ENCODE measurements at places on chromosomes 11 and 22. TPM values are rescaled to one million over a fixed set of nuclear protein-coding genes. Genes with fewer than 3 reads are reported as not detected.

DNA sequence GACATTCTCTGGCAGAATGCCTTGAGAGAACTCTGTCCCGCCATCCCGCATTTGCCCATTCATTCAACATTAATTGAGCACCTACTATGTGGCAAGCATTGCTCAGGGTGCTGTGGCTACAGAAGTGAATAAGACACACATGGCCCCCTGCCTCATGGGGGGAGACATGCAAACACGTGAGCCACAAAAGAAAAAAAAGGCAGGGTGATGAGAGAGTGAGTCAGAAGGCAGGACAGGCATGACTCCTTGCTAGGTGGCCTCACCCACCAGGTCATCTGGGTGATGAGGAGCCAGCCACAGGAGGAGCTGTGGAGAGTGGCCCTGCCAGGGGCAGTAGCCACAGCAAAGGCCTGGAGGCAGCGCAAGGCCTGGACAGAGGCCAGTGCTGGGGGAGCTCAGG lies 4.9 kb downstream of the CHRM4 start:
- peak; percentile 13 for DNase-seq

The AP5B1 gene
- total RNA-seq = 19.6 TPM

DNA sequence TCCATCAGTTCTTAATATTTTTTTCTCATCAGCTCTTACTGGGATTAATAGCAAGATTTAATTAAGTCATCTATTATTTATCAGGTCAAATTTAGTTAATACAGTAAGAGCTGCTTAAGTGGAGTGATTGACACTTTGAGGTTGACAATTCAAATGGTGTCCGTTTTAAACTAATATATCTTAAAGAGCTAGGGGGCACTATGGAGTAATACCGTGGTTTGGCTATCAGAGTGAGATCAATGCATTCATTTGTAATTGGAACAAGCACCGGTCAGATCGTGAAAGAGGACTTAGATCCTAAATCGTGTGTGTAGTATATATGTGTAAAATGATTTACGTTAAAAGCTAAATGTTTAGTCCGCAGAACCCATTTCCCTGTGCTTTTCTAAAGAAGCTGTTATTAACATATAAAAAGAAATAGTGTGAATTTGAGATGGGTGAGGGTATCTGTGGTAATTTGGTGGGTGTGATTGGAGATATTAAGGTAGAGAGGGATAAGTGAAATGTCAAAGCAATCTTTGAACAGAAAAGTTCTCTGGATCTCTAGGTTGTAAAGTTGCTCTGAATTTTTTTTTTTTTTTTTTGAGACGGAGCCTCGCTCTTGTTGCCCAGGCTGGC lies 2.3 kb downstream of the SIK2 start:
- no peak for DNase-seq

DNA sequence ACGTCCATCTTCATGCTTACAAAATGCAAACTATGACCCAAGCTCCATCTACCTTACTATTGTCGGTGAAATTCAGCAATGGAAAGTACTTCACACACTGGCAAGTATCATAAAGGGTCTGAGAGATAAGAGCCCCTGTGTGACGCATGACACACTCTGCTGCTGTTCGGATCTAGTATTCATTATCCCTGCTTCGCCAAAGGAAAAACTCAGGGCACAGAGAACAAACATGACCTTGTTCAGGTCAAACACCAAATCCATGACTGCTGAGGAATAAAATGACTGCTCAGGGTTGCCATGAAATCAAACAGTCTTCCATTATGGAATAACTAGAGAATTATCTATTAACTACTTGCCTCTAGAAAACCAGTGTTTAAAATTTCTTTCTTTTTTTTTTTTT lies 73.0 kb downstream of the MICAL3 start:
- no peak for DNase-seq

- DNase-seq = no peak
Measured at GRCh38 chr22:41366323-41367029, 15.3 kb upstream of the TEF start.

GRCh38 chr11:2307501-2308331 lies 5.9 kb downstream of the TSPAN32 start:
- DNase-seq = no peak

The COX8A gene
- total RNA-seq = 1,004 TPM

DNA sequence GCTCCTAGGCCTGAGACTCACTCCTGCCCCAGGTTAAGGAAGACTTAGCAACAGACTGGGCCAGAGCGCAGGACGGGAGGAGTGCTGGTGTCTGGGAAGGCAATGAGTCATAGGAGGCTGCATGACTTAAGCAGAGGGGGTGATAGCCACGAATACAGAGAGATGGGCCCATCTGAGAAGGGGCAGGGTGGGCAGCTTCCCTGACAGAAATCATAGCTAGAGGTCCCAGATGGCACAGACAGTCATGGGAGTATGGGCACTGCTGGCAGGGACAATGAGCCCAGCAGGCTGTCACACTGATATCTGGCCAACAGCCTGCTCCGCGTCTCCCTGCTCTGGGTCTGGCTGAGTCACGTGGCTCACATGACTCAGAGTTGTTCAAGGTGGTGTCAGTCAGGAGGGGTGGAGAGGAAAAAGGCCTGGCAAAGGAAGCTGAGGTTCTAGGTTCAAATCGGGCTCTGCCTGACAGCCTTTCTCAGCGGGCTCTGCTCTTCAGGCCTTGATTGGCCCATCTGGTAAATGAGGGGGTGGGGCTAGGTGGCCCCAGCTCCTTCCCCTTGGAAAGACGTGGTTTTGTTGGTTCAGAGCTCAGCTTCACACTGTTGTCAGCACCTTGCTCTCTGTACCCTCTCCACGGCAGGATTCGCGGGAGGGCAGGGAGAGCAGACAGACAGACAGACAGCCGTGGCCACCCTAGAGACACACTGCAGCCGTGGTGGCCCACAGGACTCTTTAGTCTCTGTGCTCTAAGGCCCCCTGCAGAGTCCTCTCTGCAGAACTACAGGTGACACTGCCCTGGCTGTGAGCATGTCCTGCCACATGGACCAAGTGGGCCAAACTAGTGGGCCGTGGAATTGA lies 47.8 kb downstream of the DBX1 start:
- DNase-seq = peak; percentile 79

GRCh38 chr11:118610225-118610772 lies 2.9 kb downstream of the PHLDB1 start:
- no peak for DNase-seq

The SLC17A6 gene
- total RNA-seq = not detected

DNA sequence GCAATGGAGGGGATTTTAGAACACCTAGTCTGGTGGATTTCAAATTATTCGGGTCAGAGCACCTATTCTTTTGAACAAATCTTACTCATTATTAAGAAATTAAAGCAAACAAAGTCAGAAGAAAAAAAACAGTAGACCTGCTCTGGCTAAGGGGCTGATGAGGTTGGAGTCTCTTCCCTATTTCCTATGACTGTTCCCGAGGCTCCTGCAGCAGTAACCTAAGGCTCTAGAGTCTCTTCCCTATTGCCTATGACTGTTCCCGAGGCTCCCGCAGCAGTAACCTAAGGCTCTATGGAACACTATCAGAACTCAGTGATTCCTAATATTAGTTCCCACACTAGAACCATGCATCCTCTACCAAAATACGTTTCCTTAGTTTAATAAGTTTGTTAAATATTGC lies 607.9 kb downstream of the NTM start:
- DNase-seq = no peak

- no peak for DNase-seq
Measured at GRCh38 chr11:10283991-10284390, 10.0 kb downstream of the SBF2 start.

The NOX4 gene
- total RNA-seq = not detected

DNA sequence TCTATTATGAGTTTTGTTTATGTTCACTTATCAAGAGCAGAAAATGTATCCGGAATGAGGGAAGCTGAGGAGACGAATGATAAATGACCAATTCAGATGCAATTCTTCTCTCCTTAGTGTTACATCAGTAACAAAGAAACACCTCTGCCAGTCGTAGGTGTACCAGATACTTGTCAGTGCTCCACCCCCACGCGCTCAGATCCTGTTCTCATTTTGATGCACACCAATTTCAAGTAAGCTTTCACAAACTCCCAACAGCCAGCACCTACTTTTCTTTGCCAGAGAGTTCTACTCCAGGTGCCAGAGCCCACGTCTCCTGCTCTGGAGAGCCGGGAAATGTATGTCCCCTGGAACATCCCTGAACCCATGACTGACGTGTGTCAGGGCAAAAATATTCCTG lies 43.7 kb downstream of the OR8B12 start:
- DNase-seq = no peak

GRCh38 chr11:57287884-57288283 lies 36.9 kb downstream of the TNKS1BP1 start:
- no peak for DNase-seq

The SYT9 gene
- total RNA-seq = 0.73 TPM

- no peak for DNase-seq
Measured at GRCh38 chr22:24737582-24737981, 36.9 kb downstream of the PIWIL3 start.

All from stomach (tissue), 19 donors.